ENCODE measurements at places on chromosomes 13 and 19.

DNA sequence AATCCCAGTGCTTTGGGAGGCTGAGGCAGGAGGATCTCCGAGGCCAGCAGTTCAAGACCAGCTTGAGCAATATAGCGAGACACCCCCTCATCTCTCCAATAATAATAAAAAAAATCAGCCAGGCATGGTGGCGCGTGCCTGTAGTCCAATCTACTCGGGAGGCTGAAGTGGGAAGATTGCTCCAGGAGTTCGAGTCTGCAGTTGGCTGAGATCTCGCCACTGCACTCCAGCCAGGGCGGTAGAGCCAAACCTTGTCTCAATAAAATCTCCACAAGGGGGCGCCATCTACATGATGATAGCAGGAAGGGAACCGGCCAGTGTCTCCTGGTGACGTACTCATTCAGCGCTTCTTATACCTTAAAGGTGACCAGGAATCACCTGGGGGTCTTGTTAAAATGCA lies 13.6 kb upstream of the C5AR1 start:
- DNase-seq, result peak; percentile 87

GRCh38 chr19:45408121-45408520 lies 1.7 kb downstream of the POLR1G start:
- no peak for DNase-seq

- no peak for DNase-seq
Measured at GRCh38 chr19:40804783-40805242, 5.8 kb downstream of the EGLN2 start.

GRCh38 chr19:11151181-11151580 lies 4.4 kb downstream of the SPC24 start:
- DNase-seq, result no peak

DNA sequence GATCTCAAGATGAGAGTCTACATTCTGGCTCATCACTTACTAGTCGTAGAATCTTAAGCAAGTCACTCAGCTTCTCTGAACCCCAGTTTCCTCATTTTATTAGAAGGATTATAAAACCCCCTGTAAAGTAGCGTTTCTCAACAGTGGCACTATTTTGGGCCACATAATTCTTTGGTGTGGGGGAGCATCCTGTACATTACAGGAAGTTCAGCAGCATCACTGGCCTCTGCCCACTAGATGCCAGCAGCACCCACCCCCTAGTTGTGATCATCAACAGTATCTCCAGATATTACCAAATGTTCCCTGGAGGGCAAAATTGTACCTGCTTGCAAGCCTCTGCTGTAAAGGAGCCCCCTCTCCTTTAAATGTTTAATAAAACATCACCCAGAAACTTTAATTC lies 22.6 kb downstream of the STARD13 start:
- no peak for DNase-seq

DNA sequence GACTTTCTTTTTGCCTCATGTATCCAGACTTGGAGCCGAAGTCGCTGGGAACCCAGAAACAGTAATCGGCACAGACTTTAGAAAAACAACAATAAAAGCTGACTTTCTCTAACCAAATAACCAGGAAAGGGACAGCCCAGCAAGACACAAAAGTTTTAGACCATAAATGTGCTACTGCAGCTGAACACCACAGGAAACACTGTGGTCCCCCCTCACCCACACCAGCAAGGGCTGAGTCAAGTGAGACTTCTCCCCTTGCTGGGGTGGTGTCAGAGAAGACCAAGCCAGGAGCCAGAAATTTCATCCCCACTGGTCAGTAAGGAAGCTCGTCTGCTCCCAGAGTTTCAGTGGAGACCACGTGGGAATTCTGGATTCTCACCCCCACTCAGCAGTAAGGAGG lies 70.6 kb downstream of the ESD start:
- no peak for DNase-seq

- no peak for DNase-seq
Measured at GRCh38 chr19:50912727-50913716, 1.8 kb upstream of the KLK4 start.

- DNase-seq, result no peak
Measured at GRCh38 chr13:31394506-31394905, 194.7 kb downstream of the B3GLCT start.

DNA sequence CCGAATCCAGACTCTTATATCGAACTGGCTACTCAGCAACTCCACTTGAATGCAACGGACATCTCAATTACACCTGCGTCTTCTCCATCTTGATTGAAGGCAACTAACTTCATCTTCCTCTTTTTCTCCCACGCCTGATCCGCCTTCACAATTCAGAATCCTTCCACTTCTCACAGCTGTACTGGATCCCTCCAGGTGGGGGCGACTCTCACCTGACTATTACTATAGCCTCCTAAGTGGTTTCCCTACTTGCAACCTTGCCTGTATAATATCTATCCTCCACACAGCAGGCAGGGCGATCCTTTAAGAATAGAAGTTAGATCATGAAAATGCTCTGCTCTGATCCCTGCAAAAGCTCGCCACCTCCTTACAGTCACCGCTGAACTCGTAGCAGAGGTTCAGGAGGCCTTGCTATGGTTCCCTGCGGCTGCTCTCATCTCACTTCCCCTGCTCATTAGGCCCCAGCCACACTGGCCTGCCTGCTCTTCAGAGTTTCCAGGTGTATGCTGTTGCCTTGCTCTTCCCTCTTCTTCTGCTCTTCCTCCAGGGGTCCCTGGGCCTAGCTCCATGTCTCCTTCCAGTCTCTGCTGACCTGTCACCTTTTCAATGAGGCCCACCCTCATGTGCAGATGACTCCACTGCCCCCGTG lies 31.9 kb downstream of the RFXAP start:
- no peak for DNase-seq

DNA sequence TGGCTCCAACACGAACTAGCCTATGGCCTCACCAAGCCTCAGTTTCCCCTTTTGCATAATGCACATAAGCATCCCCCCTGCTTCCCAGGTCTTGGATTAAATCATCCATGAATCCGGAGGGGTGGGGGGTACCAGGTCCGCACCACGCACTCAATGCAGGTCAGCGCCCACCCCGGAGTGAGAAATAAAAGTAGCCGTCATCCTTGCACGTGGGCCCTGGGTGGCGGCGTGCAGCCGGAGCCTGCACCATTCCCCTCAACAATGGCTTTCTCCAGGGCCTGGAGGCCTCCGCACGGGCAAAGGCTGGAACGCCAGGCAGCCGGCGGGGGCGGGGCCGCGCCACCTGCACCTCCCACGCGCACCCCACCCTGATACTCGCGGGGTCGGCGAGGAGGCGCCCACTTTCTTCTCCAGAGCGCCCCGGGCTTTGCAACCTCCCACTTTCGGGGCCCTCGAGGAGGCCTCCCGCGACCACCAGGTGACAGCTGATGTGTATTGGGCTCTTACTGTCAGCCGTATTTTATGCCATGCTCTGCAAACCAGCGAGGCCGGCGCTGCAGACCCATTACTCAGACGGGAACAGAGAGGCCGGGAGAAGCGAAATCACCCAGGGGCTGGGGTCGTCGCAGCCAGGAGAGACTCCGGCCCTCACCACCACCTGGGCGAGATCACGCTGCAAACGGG lies 767 bp upstream of the GADD45B start:
- DNase-seq, result peak; percentile 76

GRCh38 chr13:93169980-93170379 lies 56.6 kb upstream of the GPC6 start:
- no peak for DNase-seq

DNA sequence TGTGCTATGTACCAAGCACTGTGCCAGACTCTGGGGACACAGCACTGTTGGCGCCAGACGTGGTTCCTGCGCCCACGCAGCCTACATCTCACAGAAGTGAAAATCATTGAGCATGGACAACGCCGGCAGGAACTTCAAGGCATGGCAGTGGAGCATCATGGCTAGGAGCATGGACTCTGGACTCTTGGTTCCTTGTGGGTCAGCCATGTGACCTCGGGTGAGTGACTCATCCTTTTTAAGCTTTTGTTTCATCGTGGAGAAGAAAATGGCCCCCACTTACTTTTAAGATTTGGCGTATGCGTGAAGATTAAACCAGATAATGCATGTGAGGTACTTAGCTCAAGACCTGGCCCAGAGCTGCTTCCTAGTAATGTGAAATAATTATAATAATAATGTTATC lies 988.5 kb downstream of the UQCRFS1 start:
- no peak for DNase-seq

DNA sequence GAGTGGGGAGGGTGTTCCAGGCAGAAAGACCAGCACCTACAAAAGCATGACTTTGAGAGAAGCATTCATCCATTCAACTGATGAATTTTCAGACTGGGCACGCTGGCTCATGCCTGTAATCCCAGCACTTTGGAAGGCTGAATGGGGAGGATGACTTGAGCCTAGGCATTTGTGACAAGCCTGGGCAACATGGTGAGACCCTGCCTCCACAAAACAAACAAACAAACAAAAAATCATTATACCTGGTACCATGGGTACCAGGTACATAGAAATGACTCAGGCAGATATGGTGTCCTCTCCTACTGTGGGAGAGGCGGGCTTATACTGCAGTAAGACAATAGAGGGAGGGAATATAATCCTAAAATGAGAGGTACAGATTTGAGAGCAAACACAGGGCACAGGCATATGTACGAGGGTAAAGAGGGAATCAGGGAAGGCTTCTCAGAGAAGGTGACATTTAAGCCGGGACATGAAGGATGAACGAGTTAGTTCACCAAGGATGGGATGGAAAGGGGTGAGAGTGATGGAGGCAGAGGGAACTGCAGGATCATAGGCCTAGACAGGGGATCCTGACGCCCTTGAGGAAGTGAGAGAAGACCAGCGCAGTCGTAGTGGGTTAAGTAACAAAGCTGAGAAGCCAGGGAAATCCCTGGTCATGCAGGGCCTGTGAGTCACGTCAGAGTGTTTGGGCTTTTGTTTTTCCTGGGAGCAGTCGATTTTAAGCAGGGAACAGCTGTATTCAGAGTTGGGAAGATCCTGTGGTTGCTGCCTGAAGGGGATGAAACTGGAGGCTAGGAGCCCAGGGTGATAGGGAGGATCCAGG lies 2.9 kb downstream of the CYP2S1 start:
- DNase-seq, result no peak

GRCh38 chr19:3365836-3366752 lies at the start of gene NFIC:
NFIC (plus strand) TSS chr19:3366583; CDS start chr19:3366637, 54 bp downstream.
- peak; percentile 83 for DNase-seq

DNA sequence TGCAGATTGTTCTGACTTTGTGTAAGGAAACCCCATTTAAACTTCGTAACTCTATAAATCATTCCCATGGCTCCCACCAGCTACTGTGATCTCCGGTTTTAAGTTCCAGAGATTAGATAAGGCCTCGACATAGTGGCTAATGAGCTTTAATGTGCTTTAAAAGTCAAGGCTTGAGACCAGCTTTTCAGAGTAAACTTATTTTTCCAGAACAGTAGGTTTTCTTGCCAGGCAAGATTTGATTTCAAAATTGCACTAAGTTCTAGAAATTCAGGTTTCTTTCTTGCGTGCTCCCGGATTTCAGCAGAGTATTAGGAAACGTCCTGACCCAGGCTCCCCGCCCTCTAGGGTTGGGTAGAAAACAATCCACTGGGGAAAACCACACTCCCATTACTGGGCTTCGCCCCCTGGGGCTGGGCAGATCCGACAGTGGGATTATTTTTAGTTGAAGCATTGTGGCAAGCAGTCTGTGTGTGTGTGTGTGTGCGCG lies 43.3 kb downstream of the CRYL1 start:
- no peak for DNase-seq

DNA sequence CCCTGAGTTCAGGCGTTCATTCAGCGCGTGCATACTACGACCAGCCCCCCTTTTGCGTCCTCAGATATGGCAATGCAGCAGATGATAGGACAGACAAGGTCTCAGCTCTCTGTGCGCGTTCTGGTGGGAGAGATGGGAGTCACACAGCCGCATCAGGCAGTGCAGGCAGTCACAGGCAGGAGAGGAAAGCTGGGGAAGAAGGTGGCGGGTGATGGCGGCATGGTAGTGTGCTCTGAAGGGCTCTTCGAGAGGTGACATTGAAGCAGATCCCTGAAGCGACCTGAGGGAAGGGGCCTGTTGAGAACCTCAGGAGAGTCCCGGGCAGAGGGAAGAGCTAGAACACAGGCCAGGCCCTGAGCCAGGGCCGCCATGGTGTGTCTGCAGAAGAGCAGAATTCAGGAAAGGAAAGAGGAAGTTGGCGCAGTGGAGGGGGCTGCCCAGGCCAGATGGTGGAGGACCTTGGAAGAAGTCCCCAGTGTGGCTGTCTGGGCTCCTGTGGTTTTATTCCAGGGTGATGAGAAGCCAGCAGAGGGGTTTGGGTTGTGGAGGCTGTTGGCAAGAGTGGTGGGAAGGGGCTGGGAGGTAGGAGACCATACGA lies 3.5 kb downstream of the USF2 start:
- no peak for DNase-seq

DNA sequence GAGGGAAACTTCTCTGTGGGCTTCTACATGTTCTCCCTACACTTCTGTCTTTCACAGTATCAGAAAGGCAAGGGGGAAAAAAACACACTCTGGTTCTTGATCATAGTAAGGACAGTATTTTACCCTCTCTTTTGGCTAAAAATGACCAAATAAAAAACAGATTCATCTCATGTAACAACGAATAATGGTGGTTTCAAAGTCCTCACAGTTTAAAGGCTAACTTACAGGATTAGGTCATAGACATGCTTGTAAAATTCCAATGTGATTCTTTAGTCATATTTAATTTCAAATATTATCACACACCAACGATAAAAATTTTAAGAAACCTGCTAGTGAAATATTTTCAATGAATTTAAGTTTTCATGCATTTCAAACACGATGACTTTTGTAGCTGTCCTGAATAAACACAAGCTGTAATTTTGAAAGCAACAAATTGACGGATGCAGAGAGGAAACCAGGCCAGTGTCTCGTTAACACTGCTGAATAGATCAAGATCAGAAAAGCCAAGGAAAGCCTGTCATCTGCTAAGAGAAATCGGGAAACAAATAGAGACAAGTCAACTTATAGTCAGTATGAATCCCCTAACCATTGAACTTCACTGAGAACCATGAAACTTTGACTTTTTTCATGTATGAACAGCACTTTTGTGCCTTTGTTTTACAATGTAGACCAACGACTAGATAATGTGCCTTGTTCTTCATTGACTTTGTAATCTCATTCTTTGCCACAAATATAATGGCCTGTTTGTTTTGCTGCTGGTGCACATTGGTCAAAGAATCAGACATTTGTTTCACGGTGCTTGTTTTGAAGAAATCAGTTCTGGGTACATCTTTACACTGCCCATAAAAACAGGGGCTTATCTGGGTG lies 22.0 kb downstream of the MBNL2 start:
- no peak for DNase-seq

GRCh38 chr13:58843567-58843966 lies 1212.0 kb downstream of the PCDH17 start:
- DNase-seq, result no peak

GRCh38 chr19:35032356-35032865 lies 2.1 kb downstream of the SCN1B start:
- DNase-seq, result no peak

- DNase-seq, result no peak
Measured at GRCh38 chr19:34236035-34236987, 18.0 kb upstream of the GARRE1 start.

- no peak for DNase-seq
Measured at GRCh38 chr13:56659041-56659471, 481.7 kb upstream of the PRR20A start.

GRCh38 chr19:14735915-14736314 lies 42.4 kb downstream of the ADGRE2 start:
- DNase-seq, result no peak

GRCh38 chr13:29758531-29759114 lies 91.8 kb downstream of the UBL3 start:
- peak; percentile 41 for DNase-seq

All from RPMI8226 (cell line).